PC-3 (cell line): ENCODE measurements at places on chromosomes 16 and 17. TPM values are rescaled to one million over a fixed set of nuclear protein-coding genes. Genes with fewer than 3 reads are reported as not detected.
A peak's percentile ranks its signal among the peaks of the same experiment; 100 is the strongest.

DNA sequence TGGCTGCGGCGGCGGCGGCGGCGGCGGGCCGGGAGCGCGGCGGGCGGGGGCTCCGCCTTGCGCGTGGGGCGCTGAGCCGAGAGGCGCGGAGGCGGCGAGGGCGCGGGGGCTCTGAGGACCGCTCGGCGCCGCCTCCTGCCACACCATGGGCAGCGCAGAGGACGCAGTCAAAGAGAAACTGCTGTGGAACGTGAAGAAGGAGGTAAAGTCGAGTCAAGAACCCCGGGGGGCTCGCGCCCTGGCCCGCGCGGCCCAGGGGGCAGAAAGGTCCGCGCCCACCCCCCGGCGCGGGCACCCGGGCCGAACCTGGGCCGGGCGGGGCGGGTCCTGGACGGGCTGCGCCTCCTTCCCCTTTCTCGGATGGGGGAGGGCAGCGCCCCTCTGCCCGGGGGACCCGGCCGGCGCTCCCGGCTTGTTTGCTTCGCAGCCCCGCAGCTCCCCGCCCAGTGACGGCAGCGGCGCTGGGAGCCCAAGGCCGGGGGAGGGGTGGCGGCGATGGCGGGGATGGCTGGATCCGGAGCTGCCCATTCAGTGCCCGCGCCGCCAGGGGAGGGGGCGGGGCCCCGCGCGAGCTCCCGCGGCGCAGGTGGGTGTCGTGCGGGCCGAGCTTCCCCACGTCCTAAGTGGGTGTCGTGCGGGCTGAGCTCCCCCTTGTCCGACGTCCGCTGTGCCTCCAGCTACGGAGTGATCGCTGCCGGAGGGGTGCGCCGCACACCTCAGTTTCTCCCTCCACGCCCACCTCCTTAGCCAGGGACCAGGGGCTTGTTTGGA is 428 bp downstream of the SGSM2 start:
- H3K4me3 ChIP-seq: peak overlapping the region; percentile 99
- H3K36me3 ChIP-seq: peaks cover 27% of the 10 kb centered on the region

- peaks cover 29% of the 10 kb centered on the region for H3K4me1 ChIP-seq
- H3K27me3 ChIP-seq: no peaks in the 10 kb centered on the region
- no peaks in the 10 kb centered on the region for H3K36me3 ChIP-seq
- DNase-seq: peak; percentile 79
Measured at GRCh38 chr17:9875441-9875840, 29.6 kb downstream of the RCVRN start.

The UNK gene
- 21.8 and 22.9 TPM in 2 replicates for total RNA-seq

The SEBOX gene
- total RNA-seq: not detected in 2 replicates

The RCVRN gene
- total RNA-seq: not detected in 2 replicates

- peak overlapping the region; percentile 90 for H3K27ac ChIP-seq
- peak overlapping the region; percentile 99 for H3K4me3 ChIP-seq
- DNase-seq: no peak
- H3K4me1 ChIP-seq: peaks cover 28% of the 10 kb centered on the region
Measured at GRCh38 chr17:2594722-2595599, 1.5 kb downstream of the PAFAH1B1 start.

DNA sequence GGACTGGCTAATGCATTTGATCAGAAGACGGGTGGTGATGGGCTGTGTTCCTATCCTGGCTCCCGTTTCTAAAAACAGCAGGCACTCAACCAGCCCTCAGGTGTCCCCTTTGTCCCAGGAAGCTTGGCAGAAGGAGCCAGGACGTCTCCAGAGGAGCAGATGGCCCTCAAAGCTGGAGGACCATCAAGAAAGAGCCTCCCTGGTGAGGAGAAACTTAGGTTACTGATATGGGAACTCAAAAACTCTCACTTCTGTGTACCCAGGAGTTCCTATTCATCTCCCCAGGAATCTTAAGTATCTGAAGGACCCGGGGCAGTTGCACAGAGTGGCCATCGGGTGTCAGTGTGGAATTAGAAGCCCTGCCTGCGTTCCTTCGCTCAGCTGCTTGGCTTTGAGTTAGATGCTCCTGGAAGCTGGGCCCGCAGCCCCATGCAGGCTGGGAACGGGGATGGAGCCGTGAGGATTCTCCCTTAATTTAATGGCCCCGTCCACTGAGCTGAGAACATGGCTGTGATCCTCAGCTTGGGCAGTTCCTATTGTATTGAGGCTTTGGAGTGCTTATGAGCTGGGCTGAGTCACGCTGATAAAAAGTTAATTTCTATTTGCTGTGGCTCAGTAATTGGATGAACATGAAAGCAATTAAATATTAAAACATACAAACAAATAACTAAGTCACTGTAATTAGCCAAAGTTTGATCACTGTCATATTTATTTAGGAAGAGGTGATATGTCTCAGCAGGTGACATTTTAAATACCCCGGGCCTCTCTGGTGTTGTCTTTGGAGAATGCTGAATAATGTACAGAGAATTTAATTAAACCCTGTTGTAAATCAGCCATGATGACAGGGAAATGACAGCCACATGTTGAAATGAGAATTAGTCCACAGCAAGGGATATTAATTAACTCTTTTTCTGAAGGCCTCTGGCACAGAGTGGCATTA is 402.1 kb downstream of the SEC14L1 start:
- no peaks in the 10 kb centered on the region; the same call in 1 of the 2 replicates for H3K4me1 ChIP-seq
- no peak overlapping the region for H3K27ac ChIP-seq
- H3K4me3 ChIP-seq: no peak overlapping the region
- H3K36me3 ChIP-seq: no peaks in the 10 kb centered on the region

The DDX42 gene
- 72.4 and 89.0 TPM in 2 replicates for total RNA-seq

GRCh38 chr16:85416228-85417109 is 196.7 kb upstream of the GSE1 start:
- no peaks in the 10 kb centered on the region for H3K27me3 ChIP-seq
- H3K4me3 ChIP-seq: no peak overlapping the region; the same call in 1 of the 2 replicates
- H3K36me3 ChIP-seq: no peaks in the 10 kb centered on the region
- H3K4me1 ChIP-seq: no peaks in the 10 kb centered on the region
- H3K27ac ChIP-seq: no peak overlapping the region

The TRPV3 gene
- total RNA-seq: 3.6 and 4.8 TPM in 2 replicates

DNA sequence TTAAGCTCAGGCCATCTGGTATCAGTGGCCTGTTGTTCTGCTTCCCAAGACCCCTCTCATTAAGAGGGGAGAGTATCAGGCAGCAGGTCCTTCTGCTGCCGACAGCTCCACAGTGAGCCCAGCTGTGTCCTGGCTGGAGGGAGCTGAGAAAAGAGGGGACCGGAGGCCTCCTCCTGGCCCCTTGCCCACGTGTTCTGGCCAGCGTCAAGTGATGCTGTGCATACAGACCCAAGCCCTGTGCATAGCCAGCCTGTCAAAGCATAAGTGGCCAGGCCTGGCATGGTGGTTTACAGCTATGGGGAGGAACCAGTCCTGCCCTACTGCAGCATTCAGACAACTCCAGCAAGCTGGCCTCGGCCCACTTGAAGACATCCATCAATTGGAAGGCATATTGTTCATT is 48.0 kb downstream of the ABCC6 start:
- H3K4me3 ChIP-seq: no peak overlapping the region
- no peaks in the 10 kb centered on the region for H3K27me3 ChIP-seq
- H3K36me3 ChIP-seq: no peaks in the 10 kb centered on the region
- H3K27ac ChIP-seq: no peak overlapping the region
- DNase-seq: no peak

DNA sequence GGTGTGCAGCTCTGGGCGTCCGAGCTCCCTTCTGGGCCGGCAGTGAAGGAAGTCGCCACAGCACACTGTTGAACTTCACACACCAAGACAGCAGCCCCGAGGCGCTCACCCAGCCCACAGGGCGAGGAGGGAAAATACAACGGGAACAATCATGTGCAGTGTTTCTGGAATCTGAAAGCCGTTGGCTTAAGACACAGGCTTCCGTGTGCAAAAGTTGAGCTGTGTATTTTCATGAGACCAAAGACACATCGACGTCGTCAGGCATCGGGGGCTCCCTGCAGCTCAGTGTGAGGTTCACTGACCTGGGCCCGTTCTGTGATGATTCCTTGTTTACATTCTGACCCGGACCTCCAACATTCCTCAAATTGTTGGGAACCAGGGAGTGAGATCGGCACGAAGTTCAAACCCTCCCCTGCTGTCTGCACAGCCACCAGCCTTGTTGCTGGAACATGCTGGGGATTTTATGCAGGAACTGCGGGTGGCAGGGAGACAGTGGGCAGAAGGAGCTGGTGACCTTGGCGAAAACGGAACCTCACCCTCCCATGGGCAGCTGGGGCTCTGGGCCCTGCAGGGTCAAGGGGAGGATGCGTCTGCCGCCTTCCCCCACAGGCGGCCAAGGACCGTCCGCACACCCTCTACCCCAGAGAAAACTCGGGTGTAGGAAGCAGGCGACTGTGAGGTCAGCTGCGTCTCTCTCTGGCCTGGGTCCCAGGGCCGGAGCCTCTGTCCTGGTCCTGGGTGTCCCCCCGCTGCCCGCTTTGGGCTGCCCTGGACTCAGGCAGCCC is 72.2 kb downstream of the METRNL start:
- H3K27me3 ChIP-seq: peaks cover 14% of the 10 kb centered on the region; the same call in 1 of the 2 replicates
- H3K4me1 ChIP-seq: no peaks in the 10 kb centered on the region
- DNase-seq: no peak
- H3K36me3 ChIP-seq: no peaks in the 10 kb centered on the region
- no peak overlapping the region for H3K4me3 ChIP-seq
- no peak overlapping the region for H3K27ac ChIP-seq
